ENCODE measurements at places on chromosomes 5 and 9.

DNA sequence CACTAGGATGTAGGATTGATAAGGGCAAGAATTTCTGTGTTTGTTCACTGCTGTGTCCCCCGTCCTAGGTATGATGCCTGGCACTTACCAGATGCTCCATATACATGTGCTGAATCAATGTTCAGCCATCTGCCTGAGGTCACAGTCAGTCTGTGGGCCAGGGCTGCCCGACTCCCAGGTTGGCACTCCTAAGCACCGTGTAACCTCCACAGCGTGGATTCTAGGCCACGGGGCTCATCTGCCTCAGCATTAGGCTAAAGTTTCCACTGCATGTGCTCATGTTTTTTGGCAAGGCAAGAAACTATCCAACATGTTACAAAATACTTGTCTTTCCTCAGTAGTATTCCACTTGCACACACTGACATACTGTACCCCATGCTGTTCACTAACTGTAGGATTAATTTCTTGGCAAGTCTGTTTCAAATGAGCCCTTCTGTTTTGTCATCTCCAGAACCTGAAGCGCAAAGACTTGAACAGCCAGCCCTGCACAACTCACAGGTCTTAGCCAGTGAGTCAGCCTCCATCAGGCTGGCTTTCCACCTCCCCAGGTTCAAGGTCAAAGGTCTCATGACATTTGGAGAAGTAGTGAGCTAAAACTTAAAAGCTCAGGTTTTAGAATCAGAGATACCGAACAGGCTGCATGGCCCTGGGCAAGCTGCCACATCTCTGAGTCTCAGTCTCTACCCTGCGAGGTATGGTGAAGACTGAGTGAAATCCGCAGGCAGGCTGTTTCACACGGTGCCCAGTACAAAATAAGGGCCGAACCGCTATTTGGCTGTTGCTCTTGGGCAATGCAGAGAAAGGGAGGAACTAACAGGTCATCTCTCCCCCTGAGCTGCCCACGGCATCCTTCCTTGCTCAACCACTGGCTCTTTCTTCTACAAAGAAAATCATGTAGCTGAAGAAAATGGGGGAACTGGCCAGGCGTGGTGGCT lies 7.2 kb downstream of the TOR1A start:
- DNase-seq: no peak

GRCh38 chr5:178476972-178477754 lies 113.0 kb downstream of the COL23A1 start:
- DNase-seq: no peak

DNA sequence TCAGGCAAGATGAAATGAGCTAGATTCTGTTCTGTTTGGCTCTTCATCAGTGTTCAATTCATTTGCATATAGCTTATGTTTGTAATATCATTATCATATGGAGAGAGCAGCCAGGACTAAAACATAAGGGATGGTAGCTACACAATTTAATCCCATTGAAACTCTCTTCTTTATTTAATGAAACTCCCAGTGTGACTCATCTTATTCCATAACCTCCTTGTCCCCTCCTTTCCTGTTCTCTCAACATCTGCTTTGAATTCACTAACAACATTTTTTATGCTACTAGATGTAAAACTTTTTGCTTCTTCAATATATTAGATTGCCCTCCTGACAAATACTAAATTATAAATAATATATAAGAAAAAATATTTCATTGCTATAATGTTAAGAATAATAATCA lies 1823.4 kb downstream of the MAT2B start:
- no peak for DNase-seq

DNA sequence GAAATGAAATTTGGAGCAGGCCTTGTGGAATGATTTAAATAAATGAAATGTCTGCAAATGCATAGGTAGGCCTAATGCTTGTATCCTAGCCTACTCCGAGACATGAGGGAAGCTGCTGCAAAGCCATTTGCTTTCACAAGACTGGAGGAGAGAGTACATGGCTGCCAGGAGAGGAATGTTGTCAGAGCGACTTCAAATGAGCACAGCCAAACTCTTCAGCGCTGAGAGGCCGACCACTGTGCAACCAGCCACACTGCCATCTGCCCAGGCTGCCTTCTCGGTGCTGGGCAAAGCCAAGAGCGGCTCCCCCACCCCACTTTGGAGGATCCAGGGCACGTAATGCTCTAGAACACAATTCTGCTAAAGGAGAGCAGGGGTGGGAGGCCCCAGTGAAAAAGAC lies 122.6 kb downstream of the RASEF start:
- no peak for DNase-seq

DNA sequence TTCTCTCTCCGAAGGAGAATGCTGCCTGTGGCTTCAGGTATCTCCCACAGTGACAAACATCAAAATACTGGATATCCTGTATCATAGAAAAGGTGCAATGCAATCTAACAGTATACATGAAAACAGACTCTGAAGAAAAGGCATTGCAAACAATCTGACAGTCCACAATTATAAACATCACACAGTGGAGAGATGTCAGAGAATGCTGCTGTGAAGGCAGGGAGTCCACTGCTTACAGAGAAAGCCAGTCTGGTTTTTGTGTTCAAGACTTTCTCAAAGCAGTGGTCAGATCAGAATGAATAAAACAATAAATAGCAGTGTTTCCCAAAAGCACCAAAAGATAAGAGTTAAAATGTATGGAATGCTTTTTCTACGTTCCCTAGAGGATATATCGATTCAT lies 28.7 kb downstream of the TTC23L start:
- no peak for DNase-seq

GRCh38 chr9:137685035-137685740 lies 66.4 kb downstream of the EHMT1 start:
- DNase-seq: no peak

DNA sequence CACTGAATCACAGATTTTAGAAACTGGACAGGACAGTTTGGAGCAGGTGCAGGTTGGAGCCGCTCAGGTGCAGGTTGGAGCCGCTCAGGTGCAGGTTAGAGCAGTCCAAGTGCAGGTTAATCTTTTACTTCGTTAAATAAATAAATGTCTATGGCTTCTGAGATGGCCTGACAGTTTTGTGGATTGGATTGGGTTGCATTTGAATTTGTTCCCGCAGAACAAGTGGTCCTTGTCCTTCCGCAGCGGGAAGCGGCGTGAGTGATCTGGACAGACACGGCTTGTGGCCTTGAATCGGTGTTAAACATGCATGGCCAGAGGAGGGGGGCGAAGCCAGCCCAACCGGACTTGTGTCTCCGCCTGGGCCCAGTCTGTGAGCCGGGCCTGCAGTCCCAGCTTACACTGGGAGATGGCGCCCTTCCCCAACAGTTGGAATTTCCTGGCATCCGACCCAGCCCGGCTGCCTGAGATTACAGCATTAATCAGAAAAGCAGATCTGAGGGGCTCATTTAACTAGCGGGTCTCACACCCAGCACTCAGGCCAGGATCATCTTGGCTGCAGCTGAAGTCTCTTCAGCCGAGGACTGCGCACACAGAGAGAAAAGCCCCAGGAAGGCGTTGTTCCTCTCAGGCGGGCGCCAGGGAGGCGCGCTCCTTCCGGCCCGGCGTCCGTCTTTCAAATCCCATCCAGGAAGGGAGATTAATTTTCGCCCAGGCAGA lies 1.5 kb upstream of the OLFM1 start:
- DNase-seq: no peak

GRCh38 chr9:69750085-69750484 lies 9.7 kb downstream of the PTAR1 start:
- no peak for DNase-seq

- no peak for DNase-seq
Measured at GRCh38 chr5:124365361-124365801, 381.1 kb downstream of the ZNF608 start.

DNA sequence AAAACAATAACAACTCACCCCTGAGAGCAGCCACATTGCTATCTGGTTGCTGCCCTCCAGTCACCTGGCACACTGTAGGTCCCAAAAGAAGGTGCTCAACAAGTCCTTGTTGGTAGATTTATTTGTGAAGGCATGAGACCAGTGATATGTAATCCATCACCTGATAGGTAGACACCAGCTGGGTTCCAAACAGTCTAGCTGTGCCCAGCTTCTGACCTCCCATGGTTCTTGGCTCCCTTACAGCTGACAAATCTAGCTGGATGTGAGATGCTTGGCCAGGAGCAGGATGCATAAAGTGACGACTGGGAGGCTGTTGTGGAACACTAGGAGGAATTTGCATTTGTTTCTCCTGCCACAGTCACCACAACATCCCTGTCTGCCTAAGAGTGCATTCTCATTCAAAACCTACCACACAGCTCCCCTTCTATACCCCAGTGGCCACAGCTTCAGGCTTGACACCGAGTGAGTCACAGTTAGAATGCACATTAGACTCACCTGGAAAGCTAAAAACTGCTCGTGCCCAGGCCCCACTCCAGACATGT lies 7.8 kb upstream of the VLDLR start:
- DNase-seq: no peak

- no peak for DNase-seq
Measured at GRCh38 chr9:98609646-98610045, 99.1 kb downstream of the GABBR2 start.

- DNase-seq: no peak
Measured at GRCh38 chr5:32390819-32391591, 53.5 kb downstream of the ZFR start.

DNA sequence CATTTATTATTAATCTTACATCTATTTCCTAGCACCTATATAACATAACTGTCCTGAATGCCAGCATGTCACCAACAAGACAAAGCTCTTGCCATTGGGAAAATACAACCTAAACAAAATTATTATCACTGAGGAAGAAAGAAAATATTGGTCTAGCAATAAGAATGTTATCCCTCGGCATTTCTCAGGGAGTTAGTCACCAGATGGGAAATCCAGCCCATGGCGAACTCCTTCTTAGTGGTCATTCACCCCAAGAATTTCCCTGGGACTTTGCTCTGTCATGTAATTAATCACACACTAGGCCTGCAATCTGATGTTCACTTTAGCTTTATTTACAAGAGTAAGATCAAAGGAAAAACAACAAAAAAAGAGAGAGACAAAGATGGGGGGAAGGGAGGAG lies 56.1 kb upstream of the TAS2R1 start:
- peak; percentile 72 for DNase-seq

DNA sequence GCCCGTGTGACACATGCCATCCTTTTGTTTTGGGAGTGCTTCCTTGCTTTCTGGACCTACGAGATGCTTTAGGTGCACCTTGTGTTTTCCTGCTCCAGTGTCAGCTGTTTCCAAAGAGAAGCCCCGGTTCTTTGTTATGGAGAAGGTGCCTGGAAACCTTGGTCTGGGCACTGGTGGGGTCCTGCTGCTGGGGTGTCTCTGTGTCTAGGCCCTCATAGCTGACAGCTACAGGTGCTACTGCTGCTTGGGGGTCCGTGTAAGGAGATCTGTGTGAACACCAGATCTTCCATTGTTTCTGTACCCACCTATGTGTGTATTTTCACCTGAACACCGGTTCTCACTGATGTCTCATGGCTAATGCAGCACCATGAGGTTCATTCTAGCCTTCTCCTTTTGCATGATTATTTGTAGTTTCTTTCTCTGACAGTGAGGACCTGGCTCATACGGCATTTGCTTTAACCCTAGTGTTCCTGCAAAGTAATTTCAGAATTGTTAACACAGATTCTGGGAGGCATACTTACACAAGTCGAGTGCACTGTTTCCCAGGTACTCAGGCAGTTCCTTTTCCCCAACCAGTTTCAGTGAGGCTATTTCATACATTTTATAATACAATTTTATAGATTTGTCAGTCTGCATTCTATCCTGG lies 13.2 kb upstream of the FAM120AOS start:
- DNase-seq: no peak

DNA sequence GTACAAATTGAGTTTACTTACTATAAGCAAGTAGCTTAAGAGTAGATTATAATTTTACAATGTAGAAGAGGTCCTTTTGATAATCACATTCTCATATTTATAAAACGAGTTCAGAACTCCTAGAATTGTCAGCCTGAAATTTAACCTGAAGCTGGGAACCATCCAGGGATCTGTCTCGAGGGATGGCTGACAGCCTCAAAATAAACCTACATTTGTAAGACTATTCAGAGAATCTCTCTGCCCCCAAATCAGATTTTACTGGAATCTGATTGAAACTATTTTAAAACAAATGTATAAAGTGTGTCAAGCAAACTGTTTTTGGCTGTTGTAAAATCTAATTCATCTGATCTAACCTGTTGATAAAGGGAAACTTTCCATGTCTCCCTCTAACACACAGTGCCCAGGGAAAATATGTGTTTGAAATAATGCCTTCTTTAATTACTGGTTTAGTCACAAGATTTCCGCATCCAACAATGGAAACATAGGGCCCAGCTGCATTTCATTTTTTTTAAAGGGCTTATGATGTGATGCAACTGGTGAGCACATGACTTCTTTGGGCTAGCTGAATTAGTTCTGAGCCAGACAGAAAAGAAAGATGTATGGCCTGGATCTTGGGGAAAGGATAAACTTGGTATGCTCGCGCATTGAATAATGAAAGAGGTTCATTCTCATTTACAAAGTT lies 30.3 kb downstream of the SLC25A46 start:
- DNase-seq: no peak

- no peak for DNase-seq
Measured at GRCh38 chr5:126309860-126310259, 113.3 kb upstream of the GRAMD2B start.

DNA sequence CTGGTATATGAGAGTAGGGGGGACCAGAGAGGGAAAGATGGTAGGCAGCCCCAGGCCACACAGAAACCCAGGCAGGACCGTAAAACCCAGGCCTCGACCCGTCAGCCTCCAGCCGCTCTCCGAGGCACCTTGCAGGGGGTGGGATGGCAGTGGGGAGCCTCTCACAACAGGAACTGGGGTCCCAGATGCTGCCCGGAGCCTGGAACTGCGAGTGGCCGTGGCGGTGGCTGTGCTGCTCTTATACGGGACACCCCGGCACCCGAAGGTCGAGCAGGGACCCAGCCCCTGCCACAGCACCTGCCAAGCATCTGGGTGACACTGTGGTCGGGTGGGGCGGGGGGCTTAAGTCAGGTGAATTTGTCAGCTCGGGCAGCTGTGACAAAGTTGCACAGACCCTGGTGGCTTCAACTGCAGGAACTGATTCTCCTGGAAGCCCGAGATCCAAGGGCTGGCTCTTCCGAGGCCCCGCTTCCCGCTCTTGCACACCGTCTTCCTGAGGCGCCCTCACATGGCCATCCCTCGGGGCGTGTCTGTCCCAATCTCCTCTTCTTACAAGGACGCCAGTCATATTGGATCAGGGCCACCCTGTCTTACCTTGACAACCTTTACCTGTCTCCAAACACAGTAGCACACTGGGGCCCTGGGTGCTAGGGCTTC lies 47.6 kb upstream of the EGFL7 start:
- no peak for DNase-seq

DNA sequence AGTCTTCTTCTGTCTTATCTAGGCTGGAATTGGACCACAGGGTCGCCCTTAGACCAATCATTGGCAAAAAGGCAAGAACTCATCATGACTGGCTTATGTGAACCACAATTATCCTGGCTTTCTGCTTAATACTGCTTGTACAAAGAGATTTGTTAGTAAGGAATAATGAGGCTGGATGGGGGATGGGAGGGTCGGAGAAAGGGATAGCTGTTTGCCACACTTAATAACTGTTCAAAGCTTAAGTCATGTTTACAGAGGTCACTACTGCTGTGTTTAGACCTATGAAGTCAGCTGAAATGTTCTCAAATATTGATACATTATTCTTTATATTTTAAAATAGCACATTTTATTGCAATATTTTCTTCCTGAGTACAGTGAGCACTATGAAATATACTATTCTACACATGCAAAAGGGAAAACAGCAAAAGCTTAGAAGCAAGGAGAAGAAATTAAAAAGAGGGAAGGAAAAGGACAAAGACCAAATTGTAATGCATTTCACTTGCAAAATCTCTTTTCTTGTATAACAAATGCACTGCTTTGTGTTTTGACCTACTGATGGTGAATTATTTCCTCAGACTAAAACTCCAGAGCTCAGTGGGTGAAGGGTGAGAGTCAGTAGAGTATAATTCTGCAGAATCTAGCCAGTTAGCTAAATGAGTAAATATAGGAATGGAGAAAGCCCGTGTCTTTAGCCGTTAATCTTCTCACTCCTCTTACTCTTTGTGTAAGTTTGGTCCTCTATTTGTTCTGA lies 404.9 kb upstream of the ZNF608 start:
- DNase-seq: no peak
